ENCODE measurements at places on chromosomes 2 and 18.

- DNase-seq = peak; percentile 14
Measured at GRCh38 chr2:225668606-225669266, 269.2 kb downstream of the NYAP2 start.

DNA sequence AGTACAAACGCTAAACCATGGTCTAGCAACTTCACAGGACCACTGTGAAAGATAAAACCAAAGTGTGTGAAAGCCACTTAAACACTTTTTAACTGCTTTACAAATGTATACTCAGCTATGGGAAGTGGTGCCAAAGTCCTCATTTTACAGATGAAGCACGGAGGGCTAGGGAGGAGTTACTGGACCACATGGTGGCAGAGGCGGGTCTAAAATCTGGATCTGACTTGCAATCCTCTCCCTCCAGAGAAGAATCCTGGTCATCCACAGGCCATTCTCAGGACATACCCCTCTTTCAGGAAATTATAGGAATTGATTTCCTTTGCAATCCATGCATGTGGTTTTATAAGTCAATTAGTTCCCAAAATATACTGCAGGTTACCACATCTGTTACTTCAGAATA, 84.6 kb upstream of the GYPC start:
- peak; percentile 14 for DNase-seq

GRCh38 chr18:76709659-76710645, 112.4 kb upstream of the ZNF236 start:
- DNase-seq = peak; percentile 87

GRCh38 chr2:30914456-30914855, 107.2 kb upstream of the CAPN13 start:
- no peak for DNase-seq

GRCh38 chr2:196591004-196591403, 48.5 kb upstream of the CCDC150 start:
- DNase-seq = no peak

DNA sequence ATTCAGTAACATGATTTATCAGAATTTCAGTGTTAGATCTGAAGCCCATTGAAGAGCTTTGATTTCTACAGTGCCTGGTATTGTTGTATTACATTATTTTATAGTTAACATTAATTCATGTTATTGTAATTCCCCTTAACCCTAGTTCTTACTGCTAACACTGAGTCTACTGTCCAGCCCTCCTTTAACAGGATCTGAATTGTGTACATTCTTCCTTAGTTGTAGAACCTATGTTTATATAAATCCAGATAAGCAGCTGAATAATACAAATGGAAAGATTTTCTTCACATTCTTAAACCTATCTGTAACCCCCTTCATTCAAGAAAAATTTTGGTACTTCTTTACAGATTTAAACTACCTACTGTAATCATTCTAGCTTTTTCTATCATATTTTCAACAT, 14.7 kb downstream of the NDUFAF7 start:
- DNase-seq = no peak

DNA sequence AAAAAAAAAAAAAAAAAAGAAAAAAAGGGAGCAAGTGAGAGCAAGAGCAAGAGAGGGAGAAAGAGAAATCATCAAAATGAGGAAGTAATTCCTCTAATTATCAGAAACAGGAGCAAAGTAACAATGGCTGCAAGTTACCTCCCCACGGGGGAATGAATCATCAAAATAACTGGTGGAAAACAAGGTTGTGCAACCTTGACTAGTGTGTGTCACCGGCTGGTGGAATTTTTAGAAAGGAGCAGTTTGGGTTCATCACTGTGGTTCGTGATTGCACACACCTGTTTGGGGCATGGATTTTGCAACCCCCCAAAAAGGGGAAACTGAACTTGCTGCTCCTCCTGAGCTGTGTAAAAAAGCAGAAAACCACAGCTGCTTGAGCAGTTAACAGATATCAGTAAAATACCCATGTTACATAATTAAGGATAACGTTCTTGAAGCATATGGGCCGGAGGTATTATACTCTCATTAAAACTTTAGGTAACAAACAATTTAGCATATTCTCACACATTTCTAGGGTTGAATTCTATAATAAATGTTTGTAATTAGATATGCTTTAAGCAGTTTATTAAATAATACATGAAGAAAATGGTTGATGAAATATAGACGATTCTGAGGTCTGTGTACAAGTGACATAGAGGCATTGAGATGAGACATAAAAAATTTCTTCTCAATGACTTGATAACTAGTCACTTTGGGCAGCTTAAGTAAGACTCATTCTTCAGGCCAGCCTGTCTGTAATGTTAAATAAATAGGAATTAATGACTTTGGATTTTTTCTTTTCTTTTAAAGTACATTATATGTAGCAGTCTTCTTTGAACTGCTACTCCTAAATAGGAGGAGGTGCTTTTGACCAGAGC, 184.2 kb upstream of the ZEB2 start:
- no peak for DNase-seq

Data from H7 (cell line).